ENCODE measurements at places on chromosomes 13 and 19.
A peak's percentile ranks its signal among the peaks of the same experiment; 100 is the strongest.

DNA sequence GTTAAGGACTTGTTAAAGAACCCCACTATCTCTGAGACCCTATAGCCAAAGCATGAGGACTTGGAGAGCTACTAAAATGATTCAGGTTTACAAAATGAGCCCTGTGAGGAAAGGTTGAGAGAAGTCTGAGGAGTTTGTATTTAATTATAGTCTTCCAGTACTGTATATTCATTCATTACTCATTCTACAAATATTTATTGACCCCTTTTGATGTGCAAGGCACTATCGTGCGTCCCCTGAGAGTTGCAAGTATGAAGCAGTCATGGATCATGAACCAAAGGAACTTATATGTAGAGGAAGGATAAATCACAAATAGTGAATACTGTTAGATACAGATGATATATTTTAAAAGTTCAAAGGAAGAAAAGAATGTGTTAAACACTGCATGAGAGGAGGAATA, 84.4 kb downstream of the DNAJC15 start:
- DNase-seq: no peak

DNA sequence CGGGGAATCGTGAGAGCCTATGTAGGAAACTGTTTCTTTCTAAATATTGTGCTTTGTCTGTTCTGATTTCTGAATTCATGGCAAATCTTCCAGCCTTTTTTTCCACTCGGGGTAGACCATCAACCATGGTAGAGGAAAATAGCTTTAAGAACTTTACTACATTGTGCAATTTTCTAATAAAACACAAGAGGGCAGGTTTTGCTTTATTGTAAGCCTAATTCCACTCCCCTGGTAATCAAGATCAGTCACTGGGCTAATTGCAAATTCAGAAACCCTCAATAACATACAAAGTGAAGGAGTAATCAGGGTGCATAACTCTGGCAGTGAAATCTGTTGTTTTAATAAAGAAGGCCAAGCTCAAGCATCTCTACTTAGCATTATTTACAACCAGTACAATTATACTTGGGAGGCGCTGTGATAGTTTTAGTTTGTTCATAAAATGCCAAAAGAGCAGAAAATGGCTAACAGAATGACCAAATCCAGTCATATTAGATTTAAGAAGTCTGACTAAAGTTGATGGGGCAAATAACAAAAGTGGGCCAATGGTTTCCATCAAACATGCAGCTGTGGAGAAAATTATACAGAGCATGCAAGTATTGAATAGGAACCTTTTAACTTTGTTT, 43.8 kb downstream of the DCT start:
- DNase-seq: peak; percentile 70

DNA sequence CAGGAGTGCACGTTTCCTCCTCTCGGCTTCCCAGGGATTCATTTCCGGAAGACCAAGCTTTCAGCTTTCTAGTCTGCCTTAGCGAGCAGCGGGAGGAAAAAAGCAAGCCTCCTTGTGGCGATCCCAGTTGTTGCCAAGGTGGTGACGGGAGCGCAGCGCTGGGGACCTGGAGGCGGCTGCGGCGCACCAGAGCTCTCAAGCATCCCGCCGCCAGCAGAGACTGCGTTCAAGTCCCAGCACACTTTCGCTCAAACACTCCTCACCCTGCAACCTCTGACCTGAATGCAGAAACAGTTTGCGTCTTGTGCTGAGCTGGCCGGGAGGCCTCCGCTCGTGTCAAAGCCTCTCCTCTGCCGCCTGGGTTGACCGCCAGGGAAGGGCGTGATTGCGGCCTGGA, 4.9 kb downstream of the GSX1 start:
- peak; percentile 31 for DNase-seq

- no peak for DNase-seq
These were observed at the start of gene ZNF177 for GRCh38 chr19:9362905-9363304. TSS of gene ZNF177 (plus strand) at chr19:9363013. CDS start at chr19:9378312, 15,299 bp downstream.

DNA sequence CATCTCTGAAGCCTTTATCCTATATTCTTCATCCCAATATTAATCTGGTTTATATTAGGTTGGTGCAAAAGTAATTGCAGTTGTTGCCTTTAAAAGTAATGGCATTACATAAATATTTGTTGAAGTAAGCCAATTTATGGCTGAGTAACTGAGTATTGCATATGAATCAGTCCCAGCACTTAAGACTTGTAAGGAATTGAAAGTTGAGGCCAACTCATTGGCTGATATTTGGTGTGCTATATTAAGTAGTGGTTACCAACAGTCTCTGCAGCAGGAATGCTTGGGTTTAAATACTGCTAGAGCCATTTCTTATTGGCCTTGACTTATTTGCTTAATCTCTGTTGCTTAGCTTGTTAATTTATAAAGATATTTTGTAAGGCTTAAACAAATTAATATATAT, 460.7 kb downstream of the GPC6 start:
- DNase-seq: no peak

- no peak for DNase-seq
These were observed 10.4 kb downstream of the UPF1 start for GRCh38 chr19:18842166-18842565.

DNA sequence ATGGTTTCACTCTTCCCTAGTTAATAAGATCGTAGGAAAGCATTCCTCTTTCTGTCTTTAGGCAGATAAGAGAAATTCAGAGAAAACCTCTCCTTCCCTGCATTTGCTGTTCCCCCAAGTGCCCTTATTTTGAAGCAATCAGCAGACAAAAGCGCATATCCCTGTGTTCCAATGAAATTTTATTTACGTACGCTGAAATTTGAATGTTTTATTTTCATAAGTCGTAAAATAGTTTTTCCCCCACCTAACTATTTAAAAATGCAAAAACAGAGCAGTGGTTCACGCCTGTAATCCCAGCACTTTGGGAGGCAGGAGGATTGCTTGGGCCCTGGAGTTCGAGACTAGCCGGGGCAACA, 17.2 kb upstream of the MRI1 start:
- DNase-seq: no peak

DNA sequence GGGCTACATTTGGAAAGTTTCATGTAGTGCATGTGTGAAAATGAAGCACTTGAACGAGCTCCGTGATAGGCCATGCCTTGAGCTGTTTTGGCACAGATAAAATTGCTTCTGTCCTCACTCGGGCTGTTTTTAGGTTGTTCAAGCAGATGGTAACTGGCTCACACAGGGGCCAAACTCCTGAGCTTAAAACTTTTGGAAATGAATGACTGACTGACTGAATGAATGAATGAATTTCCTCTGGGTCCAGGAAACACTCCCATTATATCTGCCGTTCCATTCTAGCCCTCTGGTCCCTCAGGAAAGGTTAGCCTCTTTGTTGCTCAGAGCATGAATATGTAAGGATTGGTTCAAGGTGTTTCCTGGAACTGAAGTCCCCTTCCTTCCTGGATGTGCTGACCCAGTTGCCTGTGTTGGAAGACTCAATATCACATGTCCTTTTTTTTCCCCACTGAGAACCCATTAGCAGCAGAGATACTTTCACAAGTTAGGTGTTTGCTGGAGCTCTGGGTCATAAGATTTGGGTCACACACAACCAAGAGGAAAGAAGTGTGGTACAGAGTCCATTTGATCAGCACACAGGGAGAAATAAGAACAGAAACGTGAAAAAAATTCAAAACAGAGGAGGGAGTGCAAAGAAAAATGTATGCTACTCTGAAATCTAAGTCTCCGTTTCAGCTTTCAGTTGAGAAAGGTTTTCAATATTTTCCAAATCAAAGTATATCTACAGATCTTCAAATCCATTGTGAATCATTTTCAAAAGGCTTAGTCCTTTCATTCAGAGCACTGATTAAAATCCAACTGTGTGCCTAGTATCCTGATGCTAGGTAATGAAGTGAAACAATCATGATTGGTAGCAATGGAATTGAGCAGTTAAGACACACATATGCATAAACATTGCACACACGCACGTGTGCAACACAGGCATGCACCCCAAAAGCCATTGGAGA, 18.9 kb downstream of the MBNL2 start:
- DNase-seq: no peak

DNA sequence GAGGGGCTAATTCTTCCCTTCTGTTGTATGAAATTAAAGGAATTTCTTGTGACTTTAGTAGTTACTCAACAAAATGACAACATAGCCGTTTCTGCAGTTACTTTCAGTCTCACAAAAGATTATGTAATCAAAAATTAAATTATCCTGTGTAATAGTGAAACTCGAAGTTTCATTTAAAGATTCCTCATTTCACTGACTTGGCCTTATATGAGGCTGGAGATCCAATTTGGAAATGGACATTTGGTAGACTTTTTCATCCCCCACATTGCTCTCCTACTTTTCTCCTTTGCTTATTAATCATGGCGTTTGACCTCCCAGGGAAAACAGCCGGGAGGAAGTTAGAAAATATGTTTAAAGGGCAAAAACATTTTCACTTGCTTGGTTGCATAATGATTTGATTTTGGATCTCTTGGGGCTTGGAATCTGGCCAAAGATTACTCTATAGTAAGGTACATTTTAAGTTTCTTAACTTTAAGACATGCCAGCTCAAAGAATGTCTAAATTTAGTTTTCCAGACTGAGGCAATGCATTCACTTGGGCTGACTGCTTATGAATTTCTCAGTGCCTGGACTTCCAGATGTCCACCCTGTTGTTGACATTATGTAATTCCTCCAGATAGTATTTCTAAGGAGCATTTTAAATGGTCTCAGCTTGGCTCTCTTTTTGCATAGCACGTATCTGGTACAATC, 1364.9 kb upstream of the MIR17HG start:
- DNase-seq: peak; percentile 76

DNA sequence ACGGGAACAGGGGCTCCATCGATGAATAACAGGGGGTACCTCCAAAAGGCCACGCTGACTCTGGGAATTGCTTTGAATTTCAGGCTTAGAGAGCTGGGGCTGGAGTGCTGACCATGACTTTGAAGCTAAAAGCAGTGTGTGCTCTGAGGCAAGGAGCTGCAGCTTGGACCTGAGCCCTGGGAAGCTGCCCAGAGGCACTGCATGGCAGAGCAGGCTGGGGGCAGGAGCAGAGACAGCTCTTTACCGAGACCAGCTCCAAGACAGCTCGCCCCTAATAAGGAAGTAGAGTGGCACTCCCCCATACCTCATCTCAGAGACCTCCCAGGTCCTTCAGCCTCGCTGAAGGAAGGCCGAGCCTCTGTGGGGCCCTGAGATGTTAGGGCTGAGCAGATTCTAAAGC, 200.2 kb downstream of the COL4A1 start:
- DNase-seq: peak; percentile 55

GRCh38 chr19:50728084-50728737, 5.0 kb downstream of the CLEC11A start:
- peak; percentile 87 for DNase-seq

- no peak for DNase-seq
These were observed 21.8 kb downstream of the PROSER1 start for GRCh38 chr13:39016087-39016486.

DNA sequence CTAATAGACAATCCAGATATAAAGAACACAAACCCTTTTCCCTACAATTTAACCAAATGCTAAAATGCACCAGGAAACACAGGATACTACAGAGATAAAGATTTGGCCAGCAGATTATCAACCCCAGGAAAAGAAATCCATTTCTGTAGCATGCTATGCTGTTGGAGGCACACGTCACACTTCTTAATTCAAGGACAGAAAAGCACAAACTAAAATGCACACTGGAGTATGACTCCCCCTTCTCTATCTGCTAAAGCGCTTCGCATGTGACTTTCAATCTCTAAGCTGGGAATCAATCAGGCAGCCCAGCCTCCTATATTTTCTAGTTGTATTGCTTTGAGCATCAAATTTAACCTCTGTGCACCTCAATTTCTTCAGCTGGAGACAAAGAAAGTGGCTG, 22.2 kb downstream of the ABCC4 start:
- no peak for DNase-seq

GRCh38 chr13:75800545-75800944, 164.4 kb downstream of the LMO7 start:
- DNase-seq: no peak

DNA sequence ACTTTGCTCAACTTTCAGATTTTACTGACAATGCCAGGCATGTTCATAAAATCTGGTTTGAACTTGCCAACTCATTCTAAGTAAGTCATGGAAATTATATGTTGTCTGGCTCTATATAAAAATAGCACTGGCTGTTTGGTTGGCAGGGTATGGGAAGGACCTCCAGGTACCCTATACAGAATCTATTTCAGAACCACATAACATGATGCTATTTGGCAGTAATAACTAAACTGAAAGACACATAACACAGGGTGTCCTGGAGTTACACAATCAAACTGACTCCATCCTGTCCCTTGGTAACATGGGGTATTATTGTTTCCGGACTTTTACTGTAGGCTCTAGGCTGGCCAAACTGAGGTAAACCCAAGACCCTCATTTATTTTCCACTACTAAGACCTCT, 248.8 kb downstream of the RGCC start:
- DNase-seq: no peak

- no peak for DNase-seq
These were observed 14.8 kb downstream of the FSD1 start for GRCh38 chr19:4319067-4319718.

DNA sequence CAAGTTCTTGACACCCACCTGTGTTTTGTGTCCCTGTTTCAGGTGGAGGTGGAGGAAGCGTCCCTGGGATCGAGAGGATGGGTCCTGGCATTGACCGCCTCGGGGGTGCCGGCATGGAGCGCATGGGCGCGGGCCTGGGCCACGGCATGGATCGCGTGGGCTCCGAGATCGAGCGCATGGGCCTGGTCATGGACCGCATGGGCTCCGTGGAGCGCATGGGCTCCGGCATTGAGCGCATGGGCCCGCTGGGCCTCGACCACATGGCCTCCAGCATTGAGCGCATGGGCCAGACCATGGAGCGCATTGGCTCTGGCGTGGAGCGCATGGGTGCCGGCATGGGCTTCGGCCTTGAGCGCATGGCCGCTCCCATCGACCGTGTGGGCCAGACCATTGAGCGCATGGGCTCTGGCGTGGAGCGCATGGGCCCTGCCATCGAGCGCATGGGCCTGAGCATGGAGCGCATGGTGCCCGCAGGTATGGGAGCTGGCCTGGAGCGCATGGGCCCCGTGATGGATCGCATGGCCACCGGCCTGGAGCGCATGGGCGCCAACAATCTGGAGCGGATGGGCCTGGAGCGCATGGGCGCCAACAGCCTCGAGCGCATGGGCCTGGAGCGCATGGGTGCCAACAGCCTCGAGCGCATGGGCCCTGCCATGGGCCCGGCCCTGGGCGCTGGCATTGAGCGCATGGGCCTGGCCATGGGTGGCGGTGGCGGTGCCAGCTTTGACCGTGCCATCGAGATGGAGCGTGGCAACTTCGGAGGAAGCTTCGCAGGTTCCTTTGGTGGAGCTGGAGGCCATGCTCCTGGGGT, 16.7 kb downstream of the PRAM1 start:
- DNase-seq: no peak

GRCh38 chr19:28305513-28305912, 907.4 kb downstream of the UQCRFS1 start:
- no peak for DNase-seq

DNA sequence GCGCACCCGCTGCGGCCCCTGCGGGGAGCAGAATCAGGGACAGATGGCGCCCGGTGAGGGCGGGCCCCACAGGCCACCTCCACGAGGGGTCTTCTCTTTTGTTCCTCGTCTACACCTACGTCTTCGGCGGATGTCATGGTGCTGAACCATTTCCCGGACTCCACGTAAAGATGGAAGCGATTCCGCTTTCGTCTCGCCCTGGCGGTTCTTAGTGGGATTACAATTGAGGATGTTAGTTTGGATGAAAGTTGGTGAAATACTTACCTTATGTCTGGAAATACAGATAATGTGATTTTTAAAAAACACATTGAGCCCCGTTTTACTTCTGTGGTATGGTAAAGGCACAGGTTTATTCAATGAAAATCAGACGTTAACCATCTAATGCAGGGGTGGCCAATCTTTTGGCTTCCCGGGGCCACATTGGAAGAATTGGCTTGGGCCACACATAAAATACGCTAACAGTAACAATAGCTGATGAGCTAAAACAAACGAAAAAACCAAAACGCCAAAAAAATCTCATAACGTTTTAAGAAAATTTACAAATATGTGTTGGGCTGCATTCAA, 1.4 kb upstream of the ZMYM5 start:
- DNase-seq: peak; percentile 80
